Left lung (tissue), 14 donors: ENCODE measurements at places on chromosomes 16 and 17. TPM values are rescaled to one million over a fixed set of nuclear protein-coding genes. Genes with fewer than 3 reads are reported as not detected.
A peak's percentile ranks its signal among the peaks of the same experiment; 100 is the strongest.

Gene C17orf107
- 2.0 TPM for total RNA-seq

Gene GLIS2
- 28.9 TPM for total RNA-seq

Gene SMPD3
- total RNA-seq: 2.3 TPM

Gene CRYBA1
- total RNA-seq: not detected

Gene NTN1
- total RNA-seq: 2.0 TPM

Gene NPTX1
- 0.17 TPM for total RNA-seq

Gene NLRC3
- total RNA-seq: 1.9 TPM

DNA sequence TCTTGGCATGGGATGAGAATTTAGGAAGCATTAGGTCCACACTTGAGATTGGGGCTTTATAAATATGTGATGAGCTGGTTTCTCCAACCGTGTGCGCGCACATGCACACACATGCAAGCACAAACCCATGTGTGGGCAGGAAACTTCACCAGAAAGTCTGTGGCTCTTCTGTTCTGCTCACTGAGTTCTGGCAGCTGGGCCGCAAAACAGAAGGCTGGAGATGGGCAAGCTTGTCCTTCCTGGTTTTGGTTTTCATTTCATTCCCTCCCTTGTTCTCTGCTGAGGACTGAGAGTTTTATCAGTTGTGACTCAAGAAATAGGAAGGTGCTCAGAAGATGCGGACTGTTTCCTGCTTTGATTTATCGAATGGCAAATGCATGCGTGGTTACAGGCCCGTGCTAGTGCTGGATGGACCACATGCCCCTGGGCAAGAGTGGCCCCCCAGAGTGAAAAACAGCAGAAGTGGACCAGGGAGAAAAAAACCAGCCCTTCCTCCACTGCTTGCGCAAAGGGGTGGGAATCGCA lies 14.1 kb downstream of the MAP3K14 start:
- DNase-seq: no peak

- no peak for DNase-seq
These were observed 14.4 kb upstream of the GPRC5B start for GRCh38 chr16:19898924-19899604.

DNA sequence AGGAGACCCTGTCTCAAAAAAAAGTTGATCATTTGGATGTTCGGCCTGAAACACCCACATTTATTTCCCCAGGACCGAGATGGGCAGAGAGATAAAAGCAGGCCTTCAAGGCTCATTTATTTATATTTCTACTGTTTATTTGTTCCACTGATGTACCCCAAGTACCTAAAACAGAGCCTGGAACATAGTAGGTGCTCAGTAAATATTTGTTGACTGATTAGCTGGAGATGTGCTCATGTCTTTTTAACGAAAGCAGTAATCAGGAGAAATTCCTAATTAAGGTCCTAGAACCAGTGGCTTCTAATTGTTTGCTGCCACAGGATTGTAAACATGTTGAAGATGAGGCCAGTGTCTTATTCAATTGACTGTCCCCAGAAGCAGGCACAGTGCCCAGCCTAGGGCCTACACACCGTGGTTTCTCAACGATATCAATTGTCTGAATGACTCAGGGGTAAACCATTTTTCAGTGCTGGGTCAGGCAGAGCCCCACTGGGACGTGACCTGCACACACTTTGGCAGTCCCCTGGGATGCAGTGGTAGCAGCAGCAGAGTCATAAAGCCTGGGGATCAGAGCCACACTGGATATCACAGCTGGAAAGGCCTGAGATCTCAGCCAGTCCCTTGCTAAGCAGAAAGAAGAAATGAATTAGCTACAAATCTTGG lies 34.8 kb downstream of the SOST start:
- no peak for DNase-seq

- no peak for DNase-seq
These were observed 1.2 kb downstream of the SEC14L1 start for GRCh38 chr17:77141846-77142449.

- no peak for DNase-seq
These were observed 26.9 kb upstream of the LITAF start for GRCh38 chr16:11613381-11614303.

DNA sequence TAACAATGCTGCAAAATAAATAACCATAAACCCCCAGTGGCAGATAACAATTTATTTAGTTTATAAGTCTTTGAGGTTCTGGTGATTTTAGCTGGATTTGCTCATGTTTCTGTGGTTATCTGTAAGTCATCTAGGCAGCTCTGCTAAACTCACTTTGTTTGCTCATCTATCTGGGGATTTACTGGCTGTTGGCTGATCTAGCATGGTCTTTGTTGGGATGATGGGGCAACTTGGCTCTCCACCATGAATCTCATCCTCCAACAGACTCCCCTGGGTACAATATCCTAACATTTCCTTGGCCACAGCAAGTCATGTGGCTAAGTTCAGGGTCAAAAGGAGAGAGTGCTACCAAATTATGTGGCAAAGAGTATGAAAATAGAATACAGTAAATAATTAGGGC lies 359.3 kb downstream of the CA10 start:
- DNase-seq: no peak

- DNase-seq: no peak
These were observed 161.0 kb downstream of the FTO start for GRCh38 chr16:53864819-53865493.

DNA sequence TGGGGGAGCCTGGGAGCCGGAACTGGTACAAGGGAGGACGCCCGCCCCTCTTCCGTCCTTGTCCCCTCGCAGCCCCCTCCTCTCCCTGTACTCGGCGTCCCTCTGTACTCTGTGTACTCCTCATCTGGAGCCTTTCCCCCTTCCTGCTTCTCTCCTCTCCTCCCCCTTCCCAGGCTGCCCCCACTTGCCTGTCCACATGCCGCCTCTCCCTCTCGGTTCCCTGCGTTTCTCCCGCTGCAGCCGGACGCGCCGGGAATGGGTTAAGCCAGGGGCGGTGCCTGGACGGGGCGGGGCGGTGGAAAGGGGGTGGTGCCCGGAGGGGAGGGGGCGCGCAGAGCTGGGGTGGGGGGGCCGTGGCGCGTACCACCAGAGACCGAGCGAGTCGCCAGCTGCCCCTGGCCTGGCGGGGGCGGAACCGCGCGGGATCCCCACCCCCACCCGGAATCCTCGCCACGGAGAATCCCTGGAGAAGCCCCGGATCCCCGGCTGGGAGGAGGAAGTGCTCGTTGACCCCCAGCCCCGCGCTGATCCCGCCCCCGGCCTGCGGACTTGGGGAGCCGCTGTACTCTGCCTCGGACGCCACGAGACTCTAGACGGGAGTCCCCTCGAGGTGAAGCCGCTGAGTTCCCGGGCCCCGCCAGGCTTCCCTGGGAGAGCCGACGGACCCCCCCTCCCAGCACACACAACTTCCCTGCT lies 22.6 kb downstream of the GJD3 start:
- peak; percentile 96 for DNase-seq

- DNase-seq: no peak
These were observed 1.0 kb upstream of the ANKRD40CL start for GRCh38 chr17:50768346-50768761.

DNA sequence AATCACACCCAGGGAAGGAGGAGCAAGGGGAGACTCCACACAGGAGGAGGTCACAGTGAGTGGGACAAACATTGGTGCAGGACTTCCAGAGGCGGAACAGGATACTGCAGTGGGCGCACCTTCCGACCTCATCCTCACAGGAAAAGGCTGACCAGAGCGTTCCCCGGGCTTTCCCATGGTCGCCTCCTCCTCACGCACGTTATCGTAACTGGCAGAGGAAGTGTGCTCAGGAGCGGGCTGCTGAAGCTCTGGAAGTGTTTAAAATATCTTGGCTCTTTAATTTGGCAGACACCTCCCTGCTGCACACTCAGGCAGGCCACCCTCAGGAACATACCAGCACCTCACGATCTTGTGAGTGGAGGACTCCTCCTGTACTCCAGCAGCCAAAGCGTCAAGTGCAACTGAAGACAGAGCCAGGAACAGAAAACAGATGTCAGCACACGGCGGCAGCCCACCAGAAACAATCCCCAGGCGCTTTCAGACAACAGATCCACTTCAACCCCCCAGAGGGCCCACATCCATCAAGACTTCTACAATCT lies 17.5 kb downstream of the FANCA start:
- peak; percentile 49 for DNase-seq
